ENCODE measurements at places on chromosomes 3 and 15. TPM values are rescaled to one million over a fixed set of nuclear protein-coding genes. Genes with fewer than 3 reads are reported as not detected.

DNA sequence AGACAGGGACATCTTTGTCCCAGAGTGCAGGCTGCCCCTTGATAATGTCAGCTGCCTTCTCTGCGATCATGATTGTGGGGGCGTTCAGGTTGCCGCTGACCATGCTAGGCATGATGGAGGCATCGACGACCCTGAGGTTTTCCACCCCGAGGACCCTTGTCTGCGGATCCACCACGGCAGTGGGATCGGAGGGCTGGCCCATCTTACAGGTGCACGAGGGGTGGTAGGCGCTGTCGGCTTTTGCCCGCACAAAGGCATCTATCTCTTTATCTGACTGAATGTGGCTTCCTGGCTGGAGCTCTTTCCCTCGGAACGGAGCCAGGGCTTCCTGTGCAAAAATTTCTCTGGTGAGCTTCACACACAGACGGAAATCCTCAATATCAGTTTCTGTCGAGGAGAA is 28.4 kb downstream of the CHDH start:
- H3K4me3 ChIP-seq = no peak overlapping the region
- H3K27me3 ChIP-seq = no peaks in the 10 kb centered on the region
- no peaks in the 10 kb centered on the region for H3K36me3 ChIP-seq
- H3K4me1 ChIP-seq = no peaks in the 10 kb centered on the region
- no peak for DNase-seq
- no peak overlapping the region for H3K27ac ChIP-seq

GRCh38 chr15:78193731-78194567 is 40.4 kb downstream of the ACSBG1 start:
- no peak for DNase-seq
- no peak overlapping the region for H3K27ac ChIP-seq
- H3K4me3 ChIP-seq = no peak overlapping the region
- no peaks in the 10 kb centered on the region for H3K36me3 ChIP-seq
- H3K27me3 ChIP-seq = no peaks in the 10 kb centered on the region

GRCh38 chr3:116515973-116516372 is 70.7 kb upstream of the LSAMP start:
- DNase-seq = no peak
- no peaks in the 10 kb centered on the region for H3K36me3 ChIP-seq
- no peaks in the 10 kb centered on the region for H3K27me3 ChIP-seq
- H3K27ac ChIP-seq = no peak overlapping the region
- no peak overlapping the region for H3K4me3 ChIP-seq

DNA sequence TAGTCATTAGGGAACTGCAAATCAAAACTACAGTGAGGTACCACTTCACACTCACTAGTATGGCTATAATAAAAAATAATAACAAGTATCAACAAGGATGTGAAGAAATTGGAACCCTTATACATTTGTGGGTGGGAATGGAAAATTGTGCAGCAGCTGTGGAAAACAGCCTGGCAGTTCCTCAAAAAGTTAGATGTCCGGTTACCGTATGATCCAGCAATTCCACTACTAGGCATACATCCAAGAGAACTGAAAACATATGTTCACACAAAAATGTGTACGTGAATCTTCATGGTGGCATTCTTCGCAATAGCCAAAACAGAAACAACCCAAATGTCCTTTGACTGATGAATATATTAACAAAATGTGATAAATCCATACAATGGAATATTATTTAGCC is 187.9 kb upstream of the LYSMD4 start:
- no peaks in the 10 kb centered on the region for H3K27me3 ChIP-seq
- no peaks in the 10 kb centered on the region for H3K36me3 ChIP-seq

- no peaks in the 10 kb centered on the region for H3K27me3 ChIP-seq
- H3K27ac ChIP-seq = no peak overlapping the region
- H3K4me3 ChIP-seq = no peak overlapping the region
- no peak for DNase-seq
Measured at GRCh38 chr15:89761009-89761831, 10.2 kb upstream of the MESP1 start.

DNA sequence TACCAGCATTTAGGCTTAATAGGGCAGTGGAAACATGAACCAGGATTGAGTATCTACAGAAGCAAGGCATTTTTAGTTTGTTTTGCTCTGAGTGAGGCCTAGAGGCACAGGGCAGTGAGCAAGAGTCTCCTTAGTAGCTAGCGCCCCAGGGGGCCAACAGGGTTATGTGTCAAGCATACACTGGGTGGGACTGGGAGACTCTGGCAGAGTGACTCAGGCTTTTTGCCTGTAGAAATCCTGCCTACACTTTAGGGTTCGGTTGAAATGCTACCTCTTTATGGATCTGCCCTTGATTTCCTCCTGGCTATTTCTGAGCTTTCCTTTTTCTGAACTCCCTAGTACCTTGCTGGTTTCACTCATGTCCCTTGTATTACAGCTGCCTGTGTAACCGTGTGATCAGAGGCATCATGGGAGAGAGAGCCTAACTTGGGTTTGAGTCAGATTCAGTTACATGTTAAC is 72.2 kb downstream of the TOP2B start:
- no peaks in the 10 kb centered on the region for H3K27me3 ChIP-seq
- H3K36me3 ChIP-seq = peaks cover 16% of the 10 kb centered on the region
- no peak for DNase-seq
- peak overlapping the region; percentile 70 for H3K27ac ChIP-seq
- H3K4me3 ChIP-seq = no peak overlapping the region

DNA sequence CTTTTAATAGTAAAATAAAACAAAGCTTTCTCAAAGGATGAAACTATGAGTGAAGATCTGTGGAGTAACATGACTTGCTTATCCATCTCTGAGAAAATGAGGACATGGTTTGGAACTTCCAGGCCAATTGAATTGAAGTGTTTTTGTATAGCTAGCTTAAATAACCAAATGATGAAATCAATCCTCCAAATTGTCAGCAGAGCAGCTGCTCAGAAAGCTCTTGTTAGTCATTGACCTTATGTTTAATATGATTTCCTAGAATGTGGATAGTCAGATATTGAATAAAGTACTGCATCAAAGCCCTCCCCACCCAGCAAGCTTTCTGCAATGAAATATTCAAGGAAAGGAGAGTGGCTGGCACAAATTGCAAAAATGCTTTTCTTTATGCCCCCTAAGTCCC is 437.2 kb downstream of the MFSD1 start:
- H3K36me3 ChIP-seq = no peaks in the 10 kb centered on the region
- no peaks in the 10 kb centered on the region for H3K27me3 ChIP-seq
- no peak overlapping the region for H3K4me3 ChIP-seq
- no peak overlapping the region for H3K27ac ChIP-seq

DNA sequence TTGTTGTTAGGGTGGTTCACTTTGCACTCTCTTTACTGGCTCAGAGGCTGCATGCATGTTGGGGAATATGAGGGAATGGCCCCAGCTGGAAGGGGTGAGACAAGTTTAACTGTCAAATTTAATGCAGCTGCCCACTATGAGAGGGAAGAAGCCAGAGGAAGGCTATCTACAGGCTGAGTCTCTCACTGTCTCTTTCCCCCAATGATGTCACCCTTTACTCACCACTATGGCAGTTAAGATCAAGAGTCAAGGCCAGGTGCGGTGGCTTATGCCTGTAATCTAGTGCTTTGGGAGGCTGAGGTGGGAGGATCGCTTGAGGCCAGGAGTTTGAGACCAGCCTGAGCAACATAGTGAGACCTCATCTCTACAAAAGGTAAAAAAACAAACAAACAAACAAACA is 12.2 kb upstream of the RBMS3 start:
- DNase-seq = no peak
- no peak overlapping the region for H3K4me3 ChIP-seq
- no peaks in the 10 kb centered on the region for H3K36me3 ChIP-seq
- H3K4me1 ChIP-seq = peaks cover 6% of the 10 kb centered on the region

DNA sequence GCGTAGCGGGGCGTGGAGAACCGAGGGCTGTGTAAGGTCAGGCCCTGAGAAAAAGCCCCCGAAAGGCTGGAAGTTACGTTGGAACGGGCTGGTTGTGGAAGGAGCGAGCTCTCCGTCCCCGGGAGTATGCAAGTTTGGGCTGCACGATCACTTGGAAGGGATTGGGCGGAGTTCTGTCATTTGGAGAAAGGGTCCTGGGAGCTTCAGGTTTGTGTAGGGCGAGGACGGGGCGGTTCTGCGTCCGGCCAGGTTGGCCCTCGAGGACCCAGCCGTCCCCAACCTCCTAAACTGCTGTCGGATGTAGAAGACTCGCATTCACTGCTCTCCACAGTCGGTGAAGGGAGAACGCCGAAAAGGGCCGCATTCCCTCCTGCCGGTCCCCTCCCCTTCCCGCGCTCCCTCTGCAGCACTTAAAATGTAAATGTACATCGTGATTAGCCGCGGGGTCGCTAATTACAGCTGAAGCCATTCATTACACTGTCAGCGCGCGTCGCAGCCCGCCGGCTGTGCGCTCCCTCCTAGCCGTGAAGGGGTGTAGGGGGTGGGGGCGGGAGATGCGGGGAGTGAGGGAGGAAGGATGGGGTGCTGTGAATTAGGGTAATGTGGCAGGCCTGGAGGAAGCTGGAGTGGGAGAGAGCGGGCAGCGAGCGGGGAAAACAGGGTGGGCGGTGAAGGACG is 2.5 kb upstream of the RPP25 start:
- H3K27ac ChIP-seq = no peak overlapping the region
- no peaks in the 10 kb centered on the region for H3K27me3 ChIP-seq
- no peaks in the 10 kb centered on the region for H3K36me3 ChIP-seq
- no peaks in the 10 kb centered on the region for H3K4me1 ChIP-seq

DNA sequence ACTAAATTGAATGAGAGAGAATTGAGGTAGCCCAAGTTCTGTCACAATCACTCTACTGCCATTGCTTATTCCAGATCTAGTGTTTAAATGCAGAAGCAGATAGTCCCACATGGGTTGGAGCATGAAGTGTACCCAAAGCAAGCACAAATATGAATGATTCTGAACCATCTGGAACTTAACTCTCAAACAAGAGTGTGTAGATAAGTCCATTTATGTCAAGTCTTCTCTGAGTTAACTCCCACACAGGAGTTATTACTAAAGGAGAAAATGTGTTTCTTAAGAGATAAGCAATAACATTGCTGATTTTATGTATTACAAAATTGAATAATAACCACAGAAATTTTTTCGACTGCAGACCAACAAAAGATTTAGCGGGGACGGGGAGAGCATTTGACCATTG is 33.6 kb downstream of the PAQR9 start:
- no peaks in the 10 kb centered on the region for H3K27me3 ChIP-seq
- no peaks in the 10 kb centered on the region for H3K36me3 ChIP-seq
- H3K4me3 ChIP-seq = no peak overlapping the region
- no peak for DNase-seq
- H3K27ac ChIP-seq = no peak overlapping the region

GRCh38 chr3:71432044-71432975 is 151.2 kb downstream of the FOXP1 start:
- no peak for DNase-seq
- H3K4me3 ChIP-seq = no peak overlapping the region
- no peaks in the 10 kb centered on the region for H3K36me3 ChIP-seq
- no peaks in the 10 kb centered on the region for H3K27me3 ChIP-seq
- H3K27ac ChIP-seq = no peak overlapping the region
- H3K4me1 ChIP-seq = no peaks in the 10 kb centered on the region

- no peak overlapping the region for H3K27ac ChIP-seq
Measured at GRCh38 chr15:29162411-29162810, 107.2 kb downstream of the NSMCE3 start.

- no peak overlapping the region for H3K4me3 ChIP-seq
- no peak for DNase-seq
- peaks cover 16% of the 10 kb centered on the region for H3K4me1 ChIP-seq
- H3K36me3 ChIP-seq = no peaks in the 10 kb centered on the region
Measured at GRCh38 chr3:54988838-54989630, 61.2 kb upstream of the LRTM1 start.

DNA sequence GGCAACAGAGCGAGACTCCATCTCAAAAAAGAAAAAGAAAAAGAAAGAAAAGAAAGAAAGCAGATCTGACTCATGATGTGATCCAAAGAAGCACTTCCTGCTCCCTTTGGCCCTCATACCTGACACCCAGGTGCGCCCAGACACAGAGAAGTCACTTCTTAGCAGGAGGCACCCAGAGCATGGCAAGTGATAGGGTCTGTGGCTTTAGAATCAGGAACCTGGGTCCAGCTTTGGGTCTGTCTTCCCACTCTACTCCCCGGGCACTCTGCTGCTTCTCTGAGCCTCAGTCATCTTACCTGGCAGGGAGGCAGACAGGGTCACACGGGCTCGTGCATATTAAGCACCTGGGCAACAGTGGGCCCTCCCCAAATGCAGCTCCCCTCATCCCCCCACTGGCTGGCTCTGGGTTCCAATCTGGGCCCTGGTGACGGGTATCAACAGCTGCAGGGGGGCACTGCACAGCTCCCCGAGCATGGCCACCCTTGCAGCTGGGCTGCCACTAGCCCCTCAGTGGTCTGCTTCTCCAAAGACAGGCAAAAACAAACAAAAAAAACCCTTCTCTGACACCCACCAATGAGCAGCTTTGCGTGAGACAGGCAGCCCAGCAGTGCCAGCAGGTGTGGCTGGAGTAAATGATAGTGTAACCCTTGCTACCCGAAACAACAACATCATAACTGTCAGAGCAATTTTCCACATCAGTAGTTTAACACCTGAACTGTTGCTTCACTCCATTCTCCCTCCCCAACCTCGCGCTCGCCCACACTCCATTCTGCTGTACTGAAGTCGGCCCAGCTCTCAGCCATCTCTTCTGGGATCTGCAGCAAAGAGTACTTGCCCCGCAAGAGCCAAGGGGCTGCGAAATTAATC is 99.8 kb downstream of the MEGF11 start:
- peaks cover 24% of the 10 kb centered on the region for H3K4me1 ChIP-seq
- H3K27me3 ChIP-seq = peaks cover 17% of the 10 kb centered on the region
- no peaks in the 10 kb centered on the region for H3K36me3 ChIP-seq
- no peak overlapping the region for H3K27ac ChIP-seq

GRCh38 chr3:139974809-139975425 is 39.9 kb downstream of the CLSTN2 start:
- DNase-seq = no peak
- H3K4me3 ChIP-seq = no peak overlapping the region
- no peaks in the 10 kb centered on the region for H3K27me3 ChIP-seq

DNA sequence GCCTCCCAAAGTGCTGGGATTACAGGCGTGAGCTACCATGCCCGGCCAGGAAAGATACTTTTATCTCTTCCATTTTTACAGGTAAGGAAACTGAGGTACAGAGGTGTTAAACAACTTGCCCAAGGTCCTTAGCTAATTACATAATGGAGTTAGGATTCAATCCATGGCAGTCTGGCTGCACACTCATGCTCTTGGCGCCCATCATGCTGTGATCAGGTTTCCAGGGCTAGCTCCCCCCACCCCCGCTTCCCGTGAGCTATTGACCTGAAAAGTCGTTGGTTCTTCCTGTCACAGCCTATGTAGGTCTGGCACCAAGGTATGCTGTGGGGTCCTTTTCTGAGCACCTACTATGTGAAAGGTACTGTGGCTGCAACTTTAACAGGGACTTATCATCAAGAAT is 55.9 kb upstream of the LARS2 start:
- H3K27me3 ChIP-seq = peaks cover 20% of the 10 kb centered on the region
- H3K4me1 ChIP-seq = peaks cover 3% of the 10 kb centered on the region
- no peak overlapping the region for H3K27ac ChIP-seq

Gene SLITRK3
- not detected for polyA plus RNA-seq

Gene PPCDC
- 19.8 TPM for polyA plus RNA-seq

Gene TPRG1
- polyA plus RNA-seq = 1.8 TPM
